ENCODE measurements at places on chromosomes 3 and 15.

DNA sequence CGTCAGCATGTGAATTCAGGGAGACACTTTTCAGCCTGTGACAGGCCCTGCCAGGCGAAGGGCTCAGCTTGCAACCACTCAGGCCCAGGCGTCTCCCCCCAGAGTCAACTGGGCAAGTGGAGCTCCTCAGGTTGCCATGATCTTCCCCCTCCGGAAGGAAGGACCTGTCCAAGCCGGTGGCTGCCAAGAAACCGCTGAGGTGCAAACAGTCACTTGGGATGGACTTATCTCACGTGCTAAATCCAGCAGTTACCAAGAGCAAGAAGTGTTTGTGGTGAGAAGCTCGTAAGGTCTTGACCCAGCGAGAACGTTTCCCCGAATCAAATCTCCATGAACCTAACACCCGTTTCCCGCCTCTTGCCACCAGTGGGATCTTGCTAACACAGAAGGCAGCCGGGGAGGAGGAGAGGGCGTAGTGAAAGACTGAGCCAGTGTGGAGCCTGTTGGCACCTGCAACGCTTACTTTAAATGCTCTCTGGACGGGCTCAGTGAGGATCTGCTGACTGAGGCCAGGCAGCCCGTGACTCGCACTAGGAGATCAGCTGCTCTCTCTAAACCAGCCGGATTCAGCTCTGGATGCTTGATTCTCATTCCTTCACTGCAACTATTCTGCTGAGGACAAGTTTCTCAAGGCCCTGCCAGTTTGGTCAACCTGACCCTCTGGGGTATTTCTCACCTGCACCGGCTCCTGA lies 39.0 kb downstream of the IQSEC1 start:
- DNase-seq: no peak

DNA sequence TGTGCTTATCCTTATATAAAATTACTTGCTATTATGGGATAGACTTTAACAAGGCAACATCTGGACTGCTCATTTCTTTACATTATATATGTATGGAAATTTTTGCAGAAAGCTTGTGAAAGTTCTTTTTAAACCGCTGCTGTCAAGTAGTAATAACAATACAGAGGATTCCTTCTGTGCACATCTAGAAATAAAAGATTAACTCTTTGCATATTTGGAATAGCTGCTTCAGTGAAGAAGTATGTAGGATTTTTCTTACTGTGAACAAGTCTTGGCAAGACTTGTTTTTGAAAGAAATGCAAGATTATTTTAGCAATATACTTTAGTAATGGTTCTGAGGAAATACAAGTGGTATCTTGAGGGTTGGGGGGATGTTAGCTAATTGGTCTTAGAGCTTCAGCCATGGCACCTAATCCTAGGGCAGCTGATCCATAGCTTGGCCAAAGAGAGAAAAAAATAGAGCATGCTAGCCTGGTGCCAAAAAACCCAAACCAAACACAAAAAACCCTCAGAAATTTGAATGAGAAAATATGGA lies 4.3 kb downstream of the PRKCI start:
- DNase-seq: no peak

- DNase-seq: no peak
Observed at GRCh38 chr3:130737622-130738021, 9.0 kb downstream of the PIK3R4 start.

- DNase-seq: no peak
Observed at GRCh38 chr3:50381383-50381782, 22.1 kb upstream of the TMEM115 start.

GRCh38 chr3:149820183-149820582 lies 7.2 kb downstream of the RNF13 start:
- DNase-seq: no peak

- DNase-seq: no peak
Observed at GRCh38 chr3:185084901-185085300, 68.0 kb downstream of the C3orf70 start.

GRCh38 chr15:43903864-43904290 lies 77.1 kb downstream of the WDR76 start:
- DNase-seq: peak; percentile 73

DNA sequence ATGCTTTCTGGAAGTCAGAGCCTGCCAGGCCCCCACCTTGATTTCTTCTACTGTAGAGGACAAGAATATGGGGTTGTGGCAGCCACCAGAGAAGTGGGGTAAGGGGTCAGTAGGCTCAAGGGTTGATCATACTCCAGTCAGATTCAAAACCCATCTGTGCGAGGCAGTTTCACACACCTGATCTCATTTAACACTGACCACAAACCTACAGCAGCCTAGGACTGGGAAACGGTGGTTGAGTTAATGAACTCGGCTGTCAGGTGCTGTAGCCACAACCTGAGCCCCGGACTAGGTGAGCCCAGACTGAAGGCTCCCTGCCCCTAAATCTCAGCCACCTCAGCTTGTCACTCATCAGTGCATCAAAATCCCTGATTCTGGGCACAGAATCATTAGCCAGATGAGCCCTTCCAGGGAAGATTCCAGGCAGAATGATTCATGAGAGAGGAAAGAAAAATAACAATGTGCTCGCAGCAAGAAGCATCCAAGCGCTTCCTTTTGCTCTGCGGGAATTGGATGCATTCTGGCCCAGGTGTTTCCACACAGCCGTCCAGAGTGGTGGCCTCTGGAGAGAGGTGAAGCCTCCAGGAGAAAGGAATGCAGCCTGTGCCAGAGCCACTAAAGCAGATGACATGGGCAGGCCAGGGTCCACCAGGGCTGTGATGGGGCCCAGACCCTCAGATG lies 102.1 kb downstream of the SRGAP3 start:
- DNase-seq: peak; percentile 79

DNA sequence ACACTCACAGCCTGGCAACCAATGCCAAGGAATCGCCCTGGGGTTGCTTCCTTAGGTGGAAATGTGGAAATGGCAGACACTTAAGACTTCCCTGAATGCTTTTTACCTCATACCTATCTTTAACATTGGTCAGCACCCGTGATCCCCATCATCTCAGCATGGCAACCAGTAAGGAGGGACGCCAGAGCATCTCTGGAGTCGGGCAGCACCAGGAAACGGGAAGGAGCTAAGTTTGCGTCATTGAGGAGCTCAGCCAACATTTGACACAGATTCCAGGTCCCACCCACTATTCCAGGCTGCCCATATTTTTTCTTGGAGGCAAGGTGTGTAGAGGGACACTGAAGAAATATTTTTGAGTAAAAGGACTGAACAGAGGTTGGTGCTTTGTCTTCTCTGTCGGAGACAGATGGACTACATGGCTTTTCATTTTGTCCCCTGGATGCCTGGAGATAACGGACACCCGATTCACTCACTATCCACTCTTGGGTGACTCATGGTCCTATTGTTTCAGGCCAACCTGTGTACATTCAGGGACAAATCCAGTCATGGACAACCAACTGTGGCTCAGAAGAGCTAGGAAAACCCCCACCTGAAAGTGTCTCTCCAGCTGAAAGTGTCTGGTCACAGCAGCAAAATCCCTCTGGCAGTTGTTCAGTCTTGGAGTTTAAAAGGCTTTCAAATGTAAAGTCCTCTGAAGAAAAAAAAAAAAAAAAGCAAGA lies 70.4 kb upstream of the OXTR start:
- no peak for DNase-seq

DNA sequence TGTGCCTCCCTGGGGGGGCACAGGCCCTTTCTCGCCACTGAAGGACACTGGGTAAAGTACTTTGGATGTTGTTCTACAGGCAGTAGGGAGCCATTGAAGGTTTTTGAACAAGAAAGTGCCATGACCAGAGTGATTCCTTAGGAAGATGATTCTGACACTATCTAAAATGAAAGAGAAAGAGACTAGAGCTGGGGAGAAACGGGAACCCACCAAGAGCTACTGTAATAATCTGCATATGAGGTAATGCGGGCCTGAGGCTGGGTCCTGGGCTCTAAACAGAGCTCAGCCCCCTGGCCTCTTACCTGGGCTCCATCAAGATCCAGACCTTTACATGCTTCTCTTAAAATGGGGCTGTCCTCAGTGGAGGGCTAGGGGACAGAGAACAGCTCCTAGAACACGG lies 24.9 kb downstream of the GRK7 start:
- DNase-seq: no peak

DNA sequence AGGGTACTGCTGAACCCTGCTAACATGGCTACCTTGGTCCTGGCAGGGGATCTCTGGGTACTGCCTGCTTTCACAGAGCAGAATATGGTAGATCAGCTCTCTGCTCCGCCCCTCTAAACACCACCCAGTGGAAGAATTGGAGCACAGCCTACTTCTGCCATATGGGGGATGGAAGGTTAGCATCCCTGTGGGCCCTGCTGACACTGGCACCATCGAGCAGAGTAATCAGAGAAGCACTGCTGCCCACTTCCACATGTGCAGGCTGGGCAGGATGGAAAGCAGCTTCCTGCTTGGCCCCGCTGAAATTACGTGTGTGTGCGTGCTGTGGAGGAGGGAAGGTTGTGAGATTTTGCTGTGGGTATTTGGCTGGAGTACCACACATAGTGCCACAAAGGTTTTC lies 24.8 kb downstream of the CCR1 start:
- DNase-seq: no peak

DNA sequence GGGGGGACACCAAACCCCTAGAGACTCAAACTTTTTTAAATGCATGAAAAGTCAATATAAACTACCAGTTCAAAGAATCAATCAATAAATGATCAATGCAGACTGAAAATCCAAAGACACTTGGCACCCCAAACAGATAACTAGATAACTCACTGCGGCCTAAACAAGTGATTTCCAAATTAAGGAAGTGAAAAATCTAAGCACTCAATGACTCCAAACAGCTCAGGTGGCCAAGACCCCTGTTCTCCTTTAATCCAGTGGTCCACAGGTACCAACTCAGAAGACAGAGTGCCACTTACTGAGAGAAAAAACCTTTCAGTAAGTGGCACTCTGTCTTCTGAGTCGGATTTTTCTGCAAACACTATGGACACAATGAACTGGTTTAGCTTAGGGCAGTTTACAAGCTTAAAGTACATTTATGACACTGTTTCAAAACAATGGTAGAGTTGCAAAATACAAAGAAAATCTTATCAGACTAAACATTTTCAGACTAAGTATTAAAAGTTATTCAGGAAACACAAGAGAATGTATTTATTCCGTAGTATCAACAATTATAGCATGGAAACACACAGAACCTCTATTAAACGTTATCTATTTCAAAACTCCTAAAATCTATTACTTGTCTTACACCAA lies 4.7 kb downstream of the DLG1 start:
- DNase-seq: no peak

GRCh38 chr15:84033793-84034553 lies 201.6 kb upstream of the GOLGA6L4 start:
- DNase-seq: no peak

- DNase-seq: no peak
Observed at GRCh38 chr15:85331655-85332285, 48.6 kb upstream of the AKAP13 start.

DNA sequence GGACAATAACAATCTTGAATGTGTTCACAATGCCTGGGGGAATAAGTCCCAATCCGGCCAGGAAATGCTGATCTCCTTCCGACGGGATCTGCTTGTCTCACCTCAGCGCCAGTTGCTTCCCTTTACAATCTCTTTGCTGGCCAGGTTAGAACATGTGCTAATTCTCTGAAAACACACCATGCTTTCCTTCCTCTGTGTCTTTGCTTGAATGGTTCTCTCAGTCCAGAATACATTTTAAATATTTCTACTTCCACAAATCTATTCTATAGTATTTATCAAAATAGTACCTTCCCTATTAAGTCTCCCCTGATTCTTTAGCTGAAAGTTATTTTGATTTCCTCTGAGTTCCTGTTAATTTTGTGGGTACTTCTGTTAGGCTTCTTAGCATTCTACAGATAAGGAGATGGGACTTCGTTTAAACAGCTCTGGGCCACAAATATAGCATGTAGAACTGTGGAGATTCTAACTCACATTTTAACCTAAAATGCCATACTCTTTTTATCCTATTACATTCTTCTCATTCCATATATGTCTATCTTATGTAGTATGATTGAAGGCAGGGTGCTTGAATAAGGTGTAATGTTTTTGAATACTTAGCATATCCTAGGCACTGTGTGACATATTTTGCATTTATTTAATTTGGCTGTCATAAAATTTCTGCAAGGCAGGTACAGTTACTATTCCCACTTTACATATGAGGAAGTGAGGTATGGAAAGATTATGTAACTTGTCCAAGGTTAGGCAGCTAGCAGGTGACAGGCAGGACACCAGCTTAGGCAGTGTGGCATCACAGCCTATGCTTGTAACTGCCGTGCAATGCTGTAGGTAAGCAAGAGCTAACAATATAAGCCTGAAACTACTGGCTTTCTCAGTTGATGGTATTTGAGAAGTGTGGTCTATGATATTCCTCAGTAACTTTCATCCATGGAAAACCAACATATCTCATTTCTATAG lies 299.8 kb downstream of the LPP start:
- DNase-seq: no peak

DNA sequence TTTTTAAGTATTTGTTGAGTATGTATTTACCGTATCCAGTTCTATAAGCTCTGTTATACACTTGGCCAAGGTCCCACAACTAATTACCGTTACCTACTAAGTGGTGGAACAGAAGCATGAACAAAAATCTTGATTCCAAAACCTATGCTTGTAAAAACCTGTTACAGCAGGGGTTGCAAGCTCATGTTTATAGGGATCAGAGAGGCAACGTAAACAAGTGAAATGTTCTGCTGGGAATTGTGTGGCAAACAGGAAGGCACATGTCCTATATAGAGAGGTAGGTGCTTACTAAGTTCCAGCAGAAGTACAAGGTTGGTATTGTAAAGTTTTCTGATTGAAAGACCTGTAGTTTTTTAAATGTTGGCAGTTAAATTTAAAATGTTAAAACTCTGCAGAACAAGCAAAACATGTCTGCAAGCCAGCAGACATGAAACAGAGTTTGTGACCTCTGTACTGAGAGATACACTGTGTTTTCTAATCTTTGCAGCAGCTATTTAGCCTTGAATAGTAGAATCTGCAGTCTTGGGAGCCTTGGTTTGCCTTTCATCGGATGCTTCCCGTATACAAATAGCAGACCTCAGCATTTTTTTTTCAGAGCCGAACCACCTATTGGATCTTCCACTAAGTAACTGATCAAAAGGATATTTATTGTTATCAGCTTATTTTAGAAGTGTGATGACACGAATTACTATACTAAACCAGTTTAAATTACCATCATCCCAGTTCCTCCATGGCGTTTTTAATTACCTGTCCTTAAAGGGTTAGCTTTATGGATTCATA lies 11.4 kb downstream of the IREB2 start:
- no peak for DNase-seq

DNA sequence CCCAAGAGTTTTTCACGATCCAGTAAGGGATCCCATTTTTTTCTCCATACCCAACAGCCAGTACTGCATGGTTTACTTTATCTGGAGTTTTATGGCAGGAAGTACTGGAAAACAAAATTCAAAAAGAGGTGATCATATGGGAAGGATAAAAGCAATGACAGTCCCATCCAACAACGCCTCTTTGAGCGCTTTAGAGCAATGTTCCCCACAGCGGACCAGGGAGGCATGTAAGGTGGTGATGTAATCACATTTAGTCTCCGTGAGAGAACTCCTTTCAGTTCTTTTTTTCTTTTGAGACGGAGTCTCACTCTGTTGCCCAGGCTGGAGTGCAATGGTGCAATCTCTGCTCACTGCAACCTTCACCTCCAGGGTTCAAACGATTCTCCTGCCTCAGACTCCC lies 21.8 kb downstream of the CTSH start:
- DNase-seq: no peak

Data from muscle of back (tissue), 13 donors.